ENCODE measurements at places on chromosomes 6 and 20.

GRCh38 chr6:33751771-33752645, 5.3 kb upstream of the IP6K3 start:
- DNase-seq: no peak

GRCh38 chr6:15475872-15476271, 187.0 kb downstream of the DTNBP1 start:
- no peak for DNase-seq

DNA sequence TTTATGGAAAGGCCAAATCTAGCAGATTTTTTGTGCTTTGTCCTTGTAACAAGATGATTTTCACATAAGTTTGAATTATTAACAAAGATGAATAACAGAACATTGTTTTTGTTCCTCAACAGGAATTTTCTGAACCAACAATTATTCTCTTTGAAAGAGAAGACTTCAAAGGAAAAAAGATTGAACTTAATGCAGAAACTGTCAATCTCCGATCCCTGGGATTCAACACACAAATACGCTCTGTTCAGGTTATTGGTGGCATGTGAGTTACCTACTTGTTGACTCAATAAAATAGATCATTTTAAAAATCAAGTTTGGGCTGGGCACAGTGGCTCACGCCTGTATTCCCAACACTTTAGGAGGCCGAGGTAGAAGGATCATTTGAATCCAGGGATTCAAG, 70.9 kb downstream of the RTN4IP1 start:
- DNase-seq: no peak

- DNase-seq: no peak
These were observed 82.7 kb upstream of the PMEPA1 start for GRCh38 chr20:57792386-57793080.

GRCh38 chr6:16470502-16471221, 232.3 kb downstream of the GMPR start:
- DNase-seq: no peak

DNA sequence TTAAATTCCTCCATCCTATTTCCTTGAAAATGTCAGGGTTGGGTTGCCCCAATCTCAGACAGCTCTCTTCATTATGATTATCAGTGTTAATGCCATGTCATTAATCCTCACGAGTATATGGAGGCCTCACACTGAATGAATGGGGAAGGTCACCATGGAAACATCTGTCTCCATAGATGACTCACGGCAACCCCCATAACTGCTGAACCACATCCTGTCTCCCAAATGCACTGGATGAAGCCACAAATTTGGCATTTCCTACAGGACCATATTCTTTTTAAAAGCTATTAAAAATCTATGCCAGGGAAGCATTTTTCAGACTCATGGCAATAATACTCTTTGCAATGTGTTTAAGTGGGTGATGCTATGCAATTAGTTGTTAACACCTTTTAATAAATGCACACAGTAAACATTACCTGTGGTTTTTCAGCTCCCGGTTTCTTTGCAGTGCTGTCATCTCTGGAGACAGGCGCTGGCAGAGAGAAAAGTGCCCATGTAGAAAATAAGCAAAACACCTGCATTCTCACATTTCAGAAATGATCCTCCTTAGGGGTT, 80.1 kb upstream of the PTPRK start:
- no peak for DNase-seq

DNA sequence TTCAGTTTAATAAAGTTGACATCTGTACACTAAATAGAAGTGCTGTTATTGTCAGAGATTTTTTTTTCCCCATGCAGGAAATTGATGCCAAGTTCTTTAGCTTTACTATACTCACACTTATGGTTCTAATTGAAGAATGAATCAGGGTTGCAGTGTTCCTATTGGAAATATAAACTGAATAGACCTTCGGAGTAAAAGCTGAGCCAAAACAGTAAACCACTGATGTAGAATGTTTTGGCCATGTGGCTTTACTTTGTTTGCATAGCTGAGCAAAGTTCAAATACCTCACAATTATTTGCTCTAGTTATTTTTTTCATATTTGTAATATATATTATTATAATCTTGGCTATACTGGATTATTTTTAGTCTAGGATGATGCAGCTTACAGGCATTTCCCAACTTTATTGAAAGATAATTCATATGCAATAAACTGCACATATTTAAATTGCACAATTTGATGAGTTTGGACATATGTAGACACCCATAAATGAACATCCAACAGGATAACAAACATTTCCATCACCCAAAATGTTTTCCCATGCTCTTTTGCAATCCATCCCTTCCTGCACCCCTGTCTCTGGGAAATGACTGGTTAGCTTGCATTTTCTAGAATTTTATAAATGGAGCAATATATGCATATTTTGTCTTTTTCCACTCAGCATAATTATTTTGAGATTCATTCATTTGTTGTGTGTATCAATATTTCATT, 105.8 kb upstream of the NOX3 start:
- DNase-seq: no peak

- DNase-seq: no peak
These were observed 203.3 kb downstream of the ARID1B start for GRCh38 chr6:156980515-156980914.

- DNase-seq: no peak
These were observed 636.1 kb downstream of the KIF16B start for GRCh38 chr20:15937179-15937578.

- DNase-seq: no peak
These were observed 62.5 kb downstream of the RALGAPA2 start for GRCh38 chr20:20649945-20650344.

GRCh38 chr6:131976545-131977061, 25.4 kb upstream of the CCN2 start:
- DNase-seq: no peak

- DNase-seq: no peak
These were observed 41.6 kb upstream of the PMEPA1 start for GRCh38 chr20:57751411-57751810.

- no peak for DNase-seq
These were observed 3.5 kb downstream of the SOBP start for GRCh38 chr6:107493158-107494057.

DNA sequence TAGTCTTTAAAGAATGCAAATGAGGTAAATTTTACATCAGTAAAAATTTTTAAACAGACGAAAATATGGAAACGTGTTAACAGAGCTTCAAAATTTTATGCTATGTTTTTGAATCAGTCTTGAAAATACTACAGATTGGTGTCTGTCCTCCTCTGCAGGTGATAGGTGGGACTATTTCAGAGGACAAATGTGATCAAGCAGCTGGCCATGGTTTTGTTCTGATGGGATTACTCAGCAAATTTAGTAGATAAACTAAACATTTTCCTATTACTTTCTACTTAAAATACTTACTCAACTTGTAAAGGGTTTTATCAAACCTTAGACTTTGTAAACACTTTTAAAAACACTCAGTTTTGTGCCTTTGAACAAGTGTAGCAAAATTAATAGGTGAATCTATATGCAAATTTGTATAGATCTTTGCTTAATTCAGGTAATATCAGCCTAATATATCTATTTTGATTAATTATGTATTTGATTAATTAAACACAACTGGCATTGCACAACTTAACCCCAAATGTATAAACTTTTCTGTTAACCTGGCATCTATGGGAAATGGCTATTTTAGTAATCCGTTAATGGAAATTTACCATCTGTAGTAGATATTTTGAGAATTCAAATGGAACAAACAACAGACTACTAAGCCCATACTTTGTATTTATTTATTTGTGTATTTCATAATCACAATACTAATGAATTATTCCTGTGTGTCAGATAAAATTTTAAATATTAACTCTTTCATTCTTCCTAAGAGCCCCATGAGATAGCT, 22.5 kb downstream of the ADGRB3 start:
- DNase-seq: no peak

- no peak for DNase-seq
These were observed 19.3 kb downstream of the MAFB start for GRCh38 chr20:40669692-40670091.

- DNase-seq: no peak
These were observed at the start of gene MPIG6B for GRCh38 chr6:31723245-31723979. Gene MPIG6B (plus strand): TSS chr6:31723373. CDS start chr6:31723384, 11 bp downstream.

- DNase-seq: peak; percentile 79
These were observed 1.5 kb upstream of the MDFI start for GRCh38 chr6:41636833-41637193.

GRCh38 chr6:164321297-164321696, 906.8 kb downstream of the QKI start:
- DNase-seq: no peak

DNA sequence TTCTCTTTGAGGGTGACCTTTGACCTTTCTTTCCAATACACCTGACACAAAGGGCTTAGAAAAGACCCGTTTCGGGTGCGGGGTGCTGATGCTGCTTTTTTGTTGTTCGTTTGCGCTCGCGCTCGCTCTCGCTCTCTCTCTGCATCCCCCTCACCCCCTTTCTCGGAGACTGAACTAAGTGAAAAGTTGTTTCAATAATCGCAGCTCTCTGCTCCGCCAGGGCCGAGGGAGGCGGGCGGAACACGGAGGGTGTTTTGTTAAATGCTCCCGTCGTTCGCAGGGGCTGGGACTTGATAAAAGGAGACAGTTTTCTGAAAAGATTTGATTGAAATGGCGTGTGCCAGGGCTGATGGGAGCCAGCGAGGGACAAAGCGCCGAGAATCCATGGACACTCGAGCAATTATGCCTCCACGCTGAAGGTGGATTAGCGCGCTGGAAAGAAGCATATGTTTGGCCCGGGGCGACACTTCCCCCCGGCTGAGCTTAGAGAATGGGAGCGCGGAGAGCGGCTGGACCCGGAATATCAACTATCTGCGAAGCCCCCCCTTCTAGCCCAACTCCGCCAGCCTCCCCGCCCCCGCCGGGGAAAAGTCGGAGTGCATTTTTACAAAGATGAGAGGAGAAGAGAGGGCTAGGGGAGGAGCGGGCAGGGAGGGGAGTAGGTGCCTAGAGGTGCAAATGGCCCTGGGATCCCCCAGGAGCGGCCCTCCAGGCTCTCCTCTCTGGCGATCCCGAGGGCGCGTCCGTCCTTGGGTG, 25.0 kb downstream of the TFAP2A start:
- DNase-seq: no peak

- DNase-seq: peak; percentile 44
These were observed at the start of gene SMPDL3A for GRCh38 chr6:122789182-122790027. Gene SMPDL3A (plus strand): TSS chr6:122789258. CDS start chr6:122789347, 89 bp downstream.

GRCh38 chr6:118464620-118465019, 83.5 kb upstream of the PLN start:
- no peak for DNase-seq

GRCh38 chr20:15619341-15619740, 953.9 kb downstream of the KIF16B start:
- DNase-seq: no peak

DNA sequence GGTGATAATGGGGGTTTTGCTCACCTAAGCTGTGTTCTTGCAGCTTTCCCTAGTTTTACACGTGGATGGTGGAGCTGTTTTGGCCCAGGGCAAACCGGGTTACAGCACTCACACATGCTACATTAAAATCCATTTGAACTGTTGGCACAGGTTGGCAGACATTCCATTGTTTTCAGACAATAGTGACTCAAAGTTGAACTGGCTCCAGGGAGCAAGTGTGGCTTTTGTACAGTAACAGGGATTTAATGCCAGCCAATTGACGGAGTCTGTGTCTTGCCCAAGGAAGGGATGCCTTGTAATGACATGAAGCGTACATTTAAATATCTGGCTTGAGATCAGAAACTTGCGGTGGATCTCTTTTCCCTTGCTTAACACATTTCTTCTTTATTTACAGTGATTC, 183.1 kb downstream of the DTNBP1 start:
- DNase-seq: no peak

DNA sequence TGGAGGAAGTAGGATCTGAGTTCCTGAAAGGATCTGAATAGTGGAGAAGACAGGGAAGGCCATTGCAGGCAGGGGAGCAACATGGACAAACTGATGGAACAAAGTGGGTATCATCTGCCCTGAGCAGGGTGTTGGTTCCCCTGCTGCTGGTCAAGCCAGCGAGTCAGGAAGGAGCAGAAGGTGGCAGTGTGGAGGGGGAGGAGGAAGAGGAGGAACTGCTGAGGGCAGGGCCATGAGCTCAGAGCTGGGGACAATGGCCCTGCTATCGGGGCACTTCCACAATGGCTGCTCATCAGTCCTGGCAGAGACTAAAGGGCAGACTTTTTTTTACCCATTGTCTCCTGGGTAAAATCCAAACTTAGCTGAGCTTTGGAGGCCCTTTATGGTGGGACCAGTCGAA, 13.6 kb downstream of the CNBD2 start:
- no peak for DNase-seq

GRCh38 chr20:49676581-49677291, 36.9 kb downstream of the B4GALT5 start:
- DNase-seq: no peak

GRCh38 chr6:57127763-57128162, 37.8 kb downstream of the ZNF451 start:
- no peak for DNase-seq

DNA sequence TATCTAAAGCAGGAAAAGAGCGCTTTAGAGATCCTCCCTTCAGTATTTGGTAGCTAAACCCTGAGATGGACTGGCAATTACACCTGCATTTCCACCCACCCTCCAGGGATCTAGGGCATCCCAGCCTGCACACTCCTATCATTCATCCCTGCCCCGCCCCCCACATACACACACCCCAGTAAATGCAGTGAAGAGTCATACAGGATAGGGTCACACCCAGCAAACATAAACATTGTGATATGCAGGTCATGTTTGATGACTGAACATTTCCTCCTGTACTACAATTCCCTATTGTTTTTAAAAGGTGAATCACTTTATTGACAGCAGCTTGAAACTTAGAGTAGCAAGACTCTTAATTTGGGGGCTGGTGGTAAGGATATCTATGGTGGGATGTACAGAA, 112.9 kb downstream of the FOXO3 start:
- DNase-seq: no peak

DNA sequence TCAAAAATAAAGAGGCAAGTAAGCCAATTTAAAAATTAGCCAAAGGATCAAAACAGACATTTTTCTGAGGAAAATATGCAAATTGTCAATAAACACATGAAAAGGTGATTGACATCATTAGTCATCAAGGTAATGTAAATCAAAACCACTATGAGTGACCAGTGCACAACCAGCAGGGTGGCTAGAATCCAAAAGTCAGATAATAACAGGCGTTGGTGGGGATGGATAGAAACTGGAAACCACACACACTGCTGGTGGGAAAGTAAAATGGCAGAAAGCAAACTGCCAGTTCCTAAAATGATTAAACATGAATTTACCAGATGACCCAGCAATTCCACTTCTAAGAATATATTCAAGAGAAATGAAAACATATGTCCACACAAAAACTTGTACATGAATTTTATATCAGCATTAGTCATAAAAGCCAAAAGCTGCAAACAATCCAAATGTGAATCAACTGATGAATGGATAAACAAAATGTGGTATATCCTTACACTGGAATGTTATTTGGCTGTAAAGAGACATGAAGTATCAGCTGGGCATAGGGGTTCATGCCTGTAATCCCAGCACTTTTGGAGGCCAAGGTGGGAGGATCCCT, 74.8 kb upstream of the MBOAT1 start:
- DNase-seq: no peak

- DNase-seq: no peak
These were observed 121.3 kb downstream of the SOBP start for GRCh38 chr6:107611094-107611810.

DNA sequence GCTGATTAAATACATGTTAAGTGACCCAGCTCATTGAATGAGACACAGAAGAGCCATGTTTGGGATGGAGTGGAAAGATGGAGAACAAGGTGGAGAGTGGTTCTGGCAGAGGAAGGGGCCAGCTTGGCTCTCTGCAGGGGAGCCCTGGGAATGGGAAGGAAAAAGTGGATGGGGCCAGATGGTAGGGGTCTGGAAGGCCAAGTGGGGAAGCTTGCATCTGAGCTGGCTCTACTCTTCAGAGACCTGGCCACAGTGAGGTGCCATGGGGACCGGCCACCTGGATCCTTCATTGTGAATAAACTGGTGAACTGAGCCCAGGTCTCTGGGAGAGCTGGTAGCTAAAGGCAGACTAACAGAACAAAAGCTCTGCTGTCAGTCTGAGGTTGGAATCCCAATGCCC, 48.9 kb upstream of the SIRPA start:
- DNase-seq: no peak
